ENCODE measurements at places on chromosomes 7 and 10. TPM values are rescaled to one million over a fixed set of nuclear protein-coding genes. Genes with fewer than 3 reads are reported as not detected.

Gene EPHA1
- 0.22 TPM for total RNA-seq

DNA sequence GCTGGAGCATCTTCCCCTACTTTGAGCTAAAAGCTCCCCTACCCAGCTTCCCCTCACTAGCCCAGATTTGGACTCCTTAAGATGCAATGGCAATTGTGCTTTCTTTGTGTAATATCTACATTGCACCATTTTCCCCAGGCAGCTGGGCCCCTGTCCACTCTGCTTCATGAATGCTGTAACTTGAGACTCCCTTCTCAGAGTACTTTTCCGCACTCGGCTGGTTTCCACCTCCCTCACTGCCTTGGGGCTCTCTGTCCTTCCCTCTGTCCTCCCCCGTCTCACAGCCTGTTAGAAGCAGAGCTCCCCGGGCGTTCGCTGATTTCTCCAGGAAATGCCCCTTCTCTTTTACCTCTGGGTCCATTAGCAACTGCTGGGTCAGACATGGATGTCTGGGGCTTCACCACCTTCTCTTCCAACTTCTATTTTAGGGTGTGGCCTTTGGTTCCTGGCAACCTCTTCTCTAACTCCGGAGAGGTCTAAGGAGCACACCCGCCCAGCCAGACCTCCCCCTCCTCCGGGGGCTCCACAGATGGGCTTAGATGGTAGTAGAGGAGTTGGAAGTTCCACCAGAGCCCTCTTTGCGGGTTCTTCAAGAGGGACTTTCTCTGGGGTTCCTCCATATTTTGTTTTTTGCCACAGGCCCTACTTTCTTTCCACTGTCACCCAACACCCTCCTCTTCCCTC lies 2.9 kb upstream of the TMEM72 start:
- no peak for DNase-seq

DNA sequence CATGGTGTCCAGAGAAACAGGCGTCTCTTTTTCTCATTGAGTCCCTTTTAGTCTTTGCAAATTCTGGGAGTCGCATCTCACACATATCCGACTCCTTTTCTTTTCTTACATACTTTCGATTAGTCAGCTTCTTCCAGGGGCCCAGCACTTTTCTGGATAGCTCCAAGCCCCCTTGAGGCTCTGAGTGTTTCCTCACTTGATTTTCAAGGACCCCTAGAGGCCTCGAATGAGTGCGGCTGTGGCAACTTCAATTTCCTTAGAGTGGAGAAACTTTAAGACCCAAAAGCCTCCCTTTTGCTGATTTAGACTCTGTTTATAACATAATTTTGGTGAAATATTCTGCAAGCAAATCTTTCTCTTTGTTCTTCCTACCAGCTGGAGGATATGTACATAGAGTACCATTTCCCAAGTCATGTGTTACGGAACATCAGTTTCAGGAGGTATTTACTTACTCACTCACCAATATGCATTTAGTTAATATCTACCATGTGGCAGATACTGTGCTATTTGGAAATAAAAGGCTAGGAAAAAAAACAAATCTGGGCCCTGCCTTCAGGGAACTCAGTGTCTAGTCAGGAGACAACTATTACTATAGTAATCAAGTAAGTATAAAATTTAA lies 555.2 kb downstream of the REEP3 start:
- DNase-seq = no peak

- no peak for DNase-seq
Measured at GRCh38 chr10:35212856-35213255, 86.2 kb downstream of the CREM start.

DNA sequence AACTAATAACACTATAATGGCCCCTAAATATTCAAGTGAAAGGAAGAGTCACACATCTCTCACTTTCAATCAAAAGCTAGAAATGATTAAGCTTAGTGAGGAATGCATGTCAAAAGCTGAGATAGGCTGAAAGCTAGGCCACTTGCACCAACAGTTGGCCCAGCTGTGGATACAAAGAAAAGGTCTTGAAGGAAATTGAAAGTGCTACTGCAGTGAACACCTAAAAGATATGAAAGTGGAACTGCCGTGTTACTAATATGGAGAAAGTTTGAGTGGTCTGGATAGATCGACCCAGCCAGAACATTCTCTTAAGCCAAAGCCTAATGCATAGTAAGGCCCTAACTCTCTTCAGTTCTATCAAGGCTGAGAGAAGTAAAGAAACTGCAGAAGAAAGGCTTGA lies 12.1 kb upstream of the SNX13 start:
- no peak for DNase-seq

Gene LIPK
- not detected for total RNA-seq

GRCh38 chr10:3714531-3714930 lies 70.5 kb downstream of the KLF6 start:
- no peak for DNase-seq

DNA sequence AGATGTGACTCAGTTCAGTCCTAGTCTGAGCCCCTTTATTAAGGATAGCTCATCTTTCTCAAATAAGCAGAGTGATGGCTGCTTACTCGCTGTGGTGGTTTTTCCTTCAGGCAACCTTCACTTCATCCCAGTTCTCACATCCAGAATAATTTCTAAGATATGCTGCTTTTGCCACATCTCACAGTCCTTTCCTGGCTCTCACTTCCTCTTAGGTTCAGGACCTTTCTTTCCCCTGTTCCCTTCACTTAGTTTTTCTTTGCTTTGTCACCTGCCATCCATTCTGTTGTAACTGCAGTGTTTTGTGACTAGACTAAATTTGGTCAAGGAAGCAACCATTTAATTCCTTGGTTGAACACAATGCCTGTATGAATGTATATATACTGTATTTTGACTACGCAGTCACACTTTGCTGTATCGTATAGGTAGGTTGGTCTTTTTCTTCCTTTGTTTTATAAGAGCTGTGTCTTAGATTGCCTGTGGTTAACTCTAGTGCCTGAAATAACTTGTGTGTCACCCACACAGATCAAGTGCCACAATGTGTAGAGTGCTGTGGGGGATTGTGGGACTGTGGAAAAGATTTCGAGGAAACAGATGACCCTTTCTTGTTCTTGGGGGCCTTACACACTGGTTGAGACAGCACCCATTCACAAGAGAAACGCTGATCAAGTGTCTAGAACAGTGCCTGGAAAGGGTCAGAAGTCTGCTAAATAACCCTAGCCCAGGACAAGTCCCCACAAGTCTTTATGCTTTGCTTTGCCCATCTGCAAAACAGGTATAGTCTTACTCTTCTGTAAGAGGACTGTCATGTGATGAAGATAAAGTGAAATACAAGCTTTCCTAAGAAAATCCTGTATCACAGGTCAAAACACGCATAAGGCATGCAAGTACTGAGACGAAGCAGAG lies 2.6 kb downstream of the ZNF655 start:
- no peak for DNase-seq

- DNase-seq = no peak
Measured at GRCh38 chr10:75011221-75011620, 100.2 kb upstream of the SAMD8 start.

DNA sequence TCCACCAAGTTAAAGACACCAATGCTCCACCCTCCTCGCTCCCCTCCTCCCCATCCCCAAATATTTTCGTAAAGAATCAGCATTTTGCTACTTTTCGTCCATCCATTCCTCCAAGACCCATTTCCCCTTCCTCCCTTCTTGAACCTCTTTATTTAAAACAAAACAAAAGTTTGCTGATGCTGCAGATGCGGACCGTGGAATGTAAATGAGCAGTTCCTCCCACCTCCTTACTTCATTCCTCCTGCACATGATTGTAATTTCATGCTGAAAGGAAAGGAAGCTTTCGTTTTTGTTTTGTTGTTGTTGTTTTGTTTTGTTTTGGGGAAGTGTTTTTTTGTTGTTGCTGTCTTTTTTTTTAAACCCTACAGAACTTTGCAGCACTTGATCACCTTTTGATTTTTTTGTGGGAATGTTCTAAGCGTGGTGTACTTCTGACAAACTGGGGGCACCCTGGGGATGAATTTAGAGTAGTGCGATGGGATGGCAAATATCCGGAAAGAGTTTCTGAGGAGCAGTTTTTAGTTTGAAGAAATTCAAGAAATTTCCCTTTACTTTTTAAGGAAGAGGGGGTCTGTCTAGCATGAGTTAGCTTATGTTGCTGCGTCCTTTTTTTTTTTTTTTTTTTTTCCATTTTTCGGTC lies 177.3 kb downstream of the TCF7L2 start:
- no peak for DNase-seq

- DNase-seq = no peak
Measured at GRCh38 chr7:19114551-19114855, 2.9 kb downstream of the TWIST1 start.

GRCh38 chr10:123287594-123288247 lies 133.5 kb downstream of the BUB3 start:
- DNase-seq = no peak

DNA sequence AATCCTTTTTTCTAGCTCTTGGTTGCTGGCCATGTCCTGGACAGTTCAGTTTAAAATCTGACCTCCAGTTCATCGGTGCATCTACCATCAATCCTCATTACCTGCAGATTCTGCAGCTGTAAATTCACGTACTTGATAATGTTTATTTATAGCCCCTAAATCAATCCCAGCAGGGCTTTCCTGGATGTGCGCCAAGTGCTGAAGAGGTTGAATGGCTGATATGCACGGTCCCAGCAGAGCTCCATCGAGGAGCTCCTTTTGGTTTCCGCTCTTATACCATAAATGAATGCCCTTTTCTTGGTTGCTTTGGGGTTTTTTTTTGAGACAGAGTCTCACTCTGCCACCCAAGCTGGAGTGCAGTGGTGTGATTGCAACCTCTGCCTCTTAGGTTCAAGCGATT lies 91.2 kb upstream of the CCZ1B start:
- DNase-seq = no peak

Gene PDZD7
- 3.8 TPM for total RNA-seq

GRCh38 chr10:35577926-35578617 lies 27.1 kb upstream of the GJD4 start:
- DNase-seq = peak; percentile 56

- DNase-seq = no peak
Measured at GRCh38 chr7:105065104-105065503, 51.1 kb downstream of the KMT2E start.

Gene PALS2
- total RNA-seq = 177 TPM

DNA sequence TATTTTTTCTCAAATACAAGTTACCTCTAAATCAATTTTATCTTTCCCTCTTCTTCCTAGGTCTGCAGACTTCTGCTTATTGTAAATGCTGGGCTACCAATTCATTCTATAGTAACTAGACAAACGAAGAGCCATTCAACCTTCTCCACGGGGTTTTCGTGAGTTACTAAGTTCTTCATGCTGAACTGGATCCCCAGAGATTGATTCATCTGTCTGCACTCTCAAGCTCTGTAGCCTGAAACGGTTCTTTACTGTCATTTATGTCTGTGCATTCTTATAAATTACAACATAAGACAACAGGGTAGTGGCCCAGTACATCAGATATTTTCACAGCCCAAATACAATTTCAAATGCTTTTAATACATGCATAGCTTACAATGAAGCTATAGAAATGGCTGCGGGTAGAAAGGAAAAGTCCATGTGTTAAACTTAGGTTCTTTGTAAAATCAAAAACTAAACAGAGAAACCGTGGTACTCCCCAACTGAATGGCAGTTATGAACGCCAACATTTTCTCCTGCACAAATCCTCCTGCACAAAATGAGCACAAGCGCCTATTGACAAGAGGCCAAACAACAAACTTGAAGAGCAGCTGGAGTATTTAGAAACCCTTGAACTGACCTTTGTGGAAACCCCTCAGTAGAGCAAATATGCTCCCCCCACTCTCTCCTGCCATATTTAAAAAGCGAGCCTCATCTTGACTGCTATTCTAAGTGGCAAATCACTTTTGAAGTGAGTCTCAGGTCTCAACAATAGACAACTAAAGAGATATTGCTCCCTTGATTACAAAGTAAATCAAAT lies 20.7 kb downstream of the LAMB1 start:
- DNase-seq = no peak

DNA sequence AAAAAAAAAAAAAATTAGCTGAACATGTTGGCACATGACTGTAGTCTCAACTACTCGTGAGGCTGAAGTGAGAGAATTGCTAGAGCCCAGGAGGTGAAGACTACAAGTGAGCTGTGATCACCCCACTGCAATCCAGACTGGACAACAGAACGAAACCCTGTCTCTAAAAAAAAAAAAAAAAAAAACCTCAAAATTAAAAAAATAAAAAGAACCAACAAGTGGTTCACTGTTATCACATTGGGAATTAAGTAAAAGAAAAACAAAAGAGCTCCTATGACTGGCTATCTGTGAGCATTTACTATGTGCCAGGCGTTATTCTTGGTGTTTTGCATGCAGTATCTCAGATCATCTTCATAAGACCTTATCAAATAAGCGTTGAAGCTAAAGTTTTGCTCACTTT lies 66.0 kb downstream of the ANLN start:
- DNase-seq = no peak

Gene CPVL
- total RNA-seq = 21.5 TPM

- no peak for DNase-seq
Measured at GRCh38 chr10:123272171-123272570, 118.0 kb downstream of the BUB3 start.

- no peak for DNase-seq
Measured at GRCh38 chr10:19164461-19164860, 115.9 kb downstream of the MALRD1 start.

- no peak for DNase-seq
Measured at GRCh38 chr7:108331971-108332370, 124.3 kb downstream of the NRCAM start.
